ENCODE measurements at places on chromosomes 11 and 22.

DNA sequence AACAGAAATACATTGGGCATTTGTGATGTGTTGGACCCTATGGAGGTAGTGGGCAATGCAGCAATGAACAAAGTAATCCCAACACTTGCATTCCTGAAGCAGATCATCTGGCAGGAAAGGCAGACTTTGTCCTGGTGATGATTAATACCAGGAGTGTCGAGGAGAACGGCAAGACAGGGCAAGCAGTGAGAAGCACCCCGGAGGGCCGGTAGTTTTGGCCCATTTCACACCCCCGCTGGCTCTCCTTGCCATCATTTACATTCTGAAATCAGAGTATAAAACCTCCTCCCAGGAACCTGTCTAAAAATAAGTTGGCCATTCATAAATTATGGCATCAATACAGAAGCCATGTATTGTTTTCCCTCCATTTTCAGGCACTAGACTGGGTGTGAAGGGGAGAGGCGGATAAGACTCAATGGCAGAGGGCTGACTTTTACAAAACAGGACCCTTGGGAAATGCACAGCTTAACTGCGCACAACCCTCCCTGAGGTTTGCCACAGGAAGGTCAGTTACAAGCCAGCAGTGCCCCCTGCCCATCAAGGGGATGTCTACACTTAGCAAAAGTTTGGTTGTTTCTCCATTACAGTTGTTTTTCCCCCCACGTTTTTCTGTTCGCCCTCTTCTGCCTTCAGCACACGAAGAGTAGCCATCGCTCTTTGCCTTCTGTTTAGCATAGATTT lies 55.6 kb downstream of the OPCML start:
- no peak for DNase-seq

- DNase-seq, result no peak
These were observed 14.6 kb downstream of the ARHGEF17 start for GRCh38 chr11:73322382-73323306.

DNA sequence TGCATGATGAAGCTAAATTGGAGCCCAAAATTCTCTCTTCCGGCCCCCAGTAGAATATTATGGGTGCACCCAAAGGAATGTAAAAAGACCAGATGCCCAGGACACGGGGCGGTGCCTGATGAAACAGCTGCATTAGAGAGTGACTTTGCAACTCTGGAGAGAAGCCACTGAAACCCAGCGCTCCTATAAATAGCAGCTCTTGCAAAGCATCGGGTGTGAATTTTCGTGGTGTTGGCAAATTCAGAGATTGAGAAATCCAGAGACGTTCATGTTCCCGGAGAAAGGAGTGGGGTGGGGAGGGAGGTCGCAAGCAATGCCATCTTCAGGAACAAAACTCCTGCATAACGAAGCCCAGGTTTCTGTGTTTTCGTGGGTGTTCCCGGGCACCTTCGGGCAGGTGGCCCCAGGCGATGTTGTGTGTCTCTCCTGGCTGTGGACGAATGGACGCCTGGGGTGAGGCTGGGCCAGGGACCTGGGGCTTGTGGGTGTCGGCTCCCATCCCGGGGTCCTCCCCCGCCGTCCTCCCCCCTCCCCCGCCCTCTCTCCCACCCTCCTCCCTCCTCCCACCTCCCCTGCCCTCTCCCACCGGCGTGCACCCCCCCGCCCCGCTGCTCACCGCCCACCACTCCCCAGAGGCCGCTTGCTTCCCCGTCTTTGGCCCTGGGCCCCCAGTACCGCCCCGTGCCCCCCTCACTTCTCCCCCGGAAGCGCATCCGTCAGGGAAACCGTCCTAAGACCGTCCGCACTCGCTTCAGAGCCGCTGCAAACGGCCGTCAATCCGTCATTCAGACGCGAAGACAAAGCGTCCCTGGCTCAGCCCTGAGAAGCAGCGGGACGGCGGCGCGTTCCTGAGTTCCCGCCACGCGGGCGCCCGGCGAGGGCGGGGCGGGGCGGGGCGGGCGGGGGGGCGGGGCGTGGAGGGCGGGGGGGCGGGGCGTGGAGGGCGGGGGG lies 26.7 kb upstream of the TOLLIP start:
- DNase-seq, result no peak

DNA sequence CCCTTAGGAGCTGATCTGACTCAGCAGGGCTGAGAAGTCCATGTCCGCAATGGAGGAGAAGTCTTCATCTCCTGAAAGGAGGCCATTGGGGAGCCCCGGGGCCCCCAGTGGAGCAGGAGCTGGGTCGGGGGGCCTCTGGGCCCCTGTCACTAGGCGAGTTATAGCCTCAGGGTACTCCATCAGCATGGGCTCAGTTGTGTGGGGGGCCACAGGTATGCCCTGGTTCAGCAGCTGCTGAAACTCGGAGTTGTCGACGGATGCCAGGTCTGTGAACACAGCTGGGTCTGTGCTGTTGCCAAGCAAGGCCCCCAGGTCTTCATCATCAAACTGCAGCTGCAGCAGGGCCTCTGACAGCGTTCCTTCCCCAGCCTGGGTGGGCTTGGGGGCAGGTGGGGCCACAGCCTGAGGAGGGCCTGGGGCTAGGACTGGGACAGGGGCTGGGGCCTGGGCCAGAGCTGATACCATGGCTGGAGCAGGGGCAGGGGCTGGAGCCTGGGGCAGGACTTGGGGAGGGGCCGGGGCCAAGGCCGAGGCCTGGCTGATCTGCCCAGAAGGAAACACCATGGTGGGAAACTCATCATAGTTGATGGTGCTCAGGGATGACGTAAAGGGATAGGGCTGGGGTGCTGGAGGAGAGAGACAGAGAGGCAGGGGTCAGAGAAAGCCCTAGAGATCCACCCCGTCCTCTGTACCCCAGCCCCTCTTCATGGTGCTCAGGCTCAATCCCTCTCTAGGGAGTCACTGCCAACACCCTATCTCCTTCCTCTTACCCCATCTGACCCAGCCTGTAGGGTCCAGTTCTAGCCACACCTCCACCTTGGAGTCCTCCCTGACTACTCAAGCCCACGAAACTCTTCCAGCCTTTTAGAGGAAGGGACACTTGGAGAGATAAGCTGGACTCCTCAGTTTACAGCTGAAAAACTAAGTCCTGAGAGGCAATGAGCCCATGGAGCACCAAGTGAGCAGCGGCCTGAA lies 8.1 kb downstream of the RELA start:
- DNase-seq, result no peak

DNA sequence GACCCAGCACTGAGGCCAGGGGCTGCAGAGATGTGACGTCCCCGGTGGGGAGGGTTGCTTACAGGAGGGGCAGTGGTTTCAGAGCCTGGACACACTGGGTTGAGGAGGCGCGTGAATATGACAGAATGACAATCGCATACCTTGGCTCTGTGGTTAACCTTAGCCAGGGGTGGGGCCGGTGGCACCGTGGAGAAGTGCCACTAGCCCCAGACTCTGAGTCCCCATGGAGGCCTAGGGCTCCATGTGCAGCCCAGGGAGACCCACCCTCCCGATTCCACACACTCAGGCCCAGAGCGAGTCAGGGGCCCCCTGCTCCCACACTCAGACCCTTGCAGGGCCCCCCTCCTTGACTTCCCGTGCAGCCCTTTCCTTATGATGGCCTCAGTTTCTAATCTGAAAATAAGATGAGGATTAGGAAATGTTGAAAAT lies 3.6 kb upstream of the ACR start:
- no peak for DNase-seq

- peak; percentile 5 for DNase-seq
These were observed 72.1 kb upstream of the TCF20 start for GRCh38 chr22:42342426-42343120.

- DNase-seq, result no peak
These were observed 89.3 kb downstream of the NAT10 start for GRCh38 chr11:34194576-34195335.

DNA sequence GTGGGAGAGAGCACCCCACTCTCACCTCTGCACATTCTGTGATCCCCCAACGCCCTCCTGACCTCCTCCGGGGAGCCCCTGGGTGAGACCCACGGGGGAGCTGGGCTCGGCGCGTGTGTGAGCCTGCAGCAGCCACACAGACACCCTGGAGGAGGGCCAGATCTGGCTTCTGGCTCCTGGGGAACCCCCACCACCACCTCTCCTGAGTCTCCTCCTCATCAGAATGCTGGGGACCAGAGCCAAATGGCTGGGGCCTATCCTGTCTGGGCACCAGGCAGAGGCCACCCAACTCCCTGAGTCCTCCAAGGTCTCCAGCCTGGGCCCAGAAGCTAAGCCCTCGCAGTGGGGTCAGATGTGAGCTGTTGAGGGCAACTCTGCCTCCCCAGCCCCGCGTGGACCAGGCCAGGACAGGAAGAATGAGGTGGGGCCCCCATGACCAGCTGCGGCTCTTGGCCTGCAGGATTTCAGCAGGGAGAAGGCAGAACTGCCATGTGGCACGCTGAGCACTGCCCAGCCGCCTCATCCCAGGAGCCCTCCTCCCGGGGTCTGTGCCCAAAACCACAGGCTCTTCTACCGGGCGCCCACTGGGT lies 5.5 kb upstream of the PIM3 start:
- no peak for DNase-seq

DNA sequence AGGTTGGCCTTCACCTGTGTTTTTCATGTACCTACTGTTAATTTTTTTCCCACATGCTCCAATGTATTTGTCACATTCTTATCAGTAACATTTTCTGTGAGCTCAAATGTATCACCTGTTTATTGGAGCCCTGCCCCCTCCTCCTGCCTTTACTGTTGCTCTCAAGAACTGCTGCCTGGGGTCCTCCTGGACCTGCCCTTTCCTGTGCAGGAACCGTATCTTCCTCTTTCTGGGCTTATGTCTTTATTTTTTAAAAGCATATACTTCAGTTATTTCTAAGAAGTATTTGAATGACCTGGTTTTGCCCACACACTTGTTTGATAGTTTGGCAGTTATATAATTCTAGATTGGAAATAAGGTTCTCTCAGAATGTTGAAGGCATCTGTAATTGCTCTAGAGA lies 5.9 kb downstream of the FAM118B start:
- no peak for DNase-seq

DNA sequence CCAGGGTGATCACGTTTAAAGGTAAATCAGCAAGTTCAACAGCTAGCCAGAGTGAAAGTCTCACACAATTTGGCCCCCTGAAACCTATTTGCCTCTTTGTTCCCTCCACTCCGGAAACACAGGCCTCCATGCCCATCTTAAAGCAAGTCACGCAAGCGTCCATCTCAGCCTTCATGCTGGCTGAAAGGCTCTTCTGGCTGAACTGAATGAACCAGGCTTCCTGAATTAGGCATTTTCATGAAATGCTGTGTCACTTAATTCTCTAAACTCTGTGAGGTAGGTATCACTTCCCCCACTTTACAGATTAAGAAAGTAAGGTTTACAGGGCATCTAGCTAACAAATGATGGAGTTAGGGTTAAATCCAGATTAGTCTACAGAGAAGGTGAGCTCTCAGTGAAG lies 1.4 kb downstream of the SLC25A17 start:
- no peak for DNase-seq

DNA sequence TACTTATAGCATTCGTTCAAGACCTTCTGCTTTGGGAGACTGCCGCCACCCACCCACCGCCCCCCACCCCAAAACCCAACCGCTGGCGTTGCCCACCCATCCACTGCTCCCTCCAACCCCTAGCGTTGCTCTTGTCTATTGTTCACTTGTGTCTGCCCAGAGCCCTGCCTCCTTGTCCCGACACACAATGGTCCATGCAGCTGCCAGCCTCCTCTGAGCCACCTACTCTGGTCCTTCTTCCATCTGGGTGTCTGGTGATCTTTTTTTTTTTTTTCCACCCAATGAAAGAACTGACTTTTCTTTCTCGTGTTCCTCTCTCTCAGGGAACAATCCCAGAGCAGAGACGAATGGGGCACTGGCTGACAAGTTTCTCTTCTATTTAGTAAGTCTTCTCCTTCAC lies 256.0 kb upstream of the SESN3 start:
- no peak for DNase-seq

DNA sequence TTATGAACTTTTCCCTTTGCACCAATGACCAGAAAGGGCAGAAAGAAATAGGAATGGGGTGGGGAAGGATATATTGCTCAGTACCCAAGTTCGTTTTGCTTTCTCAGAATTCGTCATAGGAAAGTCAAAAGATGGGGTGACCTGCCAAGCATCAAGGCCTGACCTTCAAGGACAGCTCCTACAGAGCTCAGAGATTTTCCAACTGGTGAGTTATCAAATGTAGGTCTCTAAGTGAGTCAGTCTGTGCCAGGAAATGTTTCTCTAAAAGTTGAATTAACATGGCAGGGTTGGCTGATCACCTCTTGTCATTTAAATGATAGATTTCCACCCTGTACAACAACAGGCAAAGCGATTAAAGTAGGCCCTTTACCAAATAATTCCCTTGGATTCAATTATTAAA lies 307.2 kb downstream of the CADM1 start:
- no peak for DNase-seq

DNA sequence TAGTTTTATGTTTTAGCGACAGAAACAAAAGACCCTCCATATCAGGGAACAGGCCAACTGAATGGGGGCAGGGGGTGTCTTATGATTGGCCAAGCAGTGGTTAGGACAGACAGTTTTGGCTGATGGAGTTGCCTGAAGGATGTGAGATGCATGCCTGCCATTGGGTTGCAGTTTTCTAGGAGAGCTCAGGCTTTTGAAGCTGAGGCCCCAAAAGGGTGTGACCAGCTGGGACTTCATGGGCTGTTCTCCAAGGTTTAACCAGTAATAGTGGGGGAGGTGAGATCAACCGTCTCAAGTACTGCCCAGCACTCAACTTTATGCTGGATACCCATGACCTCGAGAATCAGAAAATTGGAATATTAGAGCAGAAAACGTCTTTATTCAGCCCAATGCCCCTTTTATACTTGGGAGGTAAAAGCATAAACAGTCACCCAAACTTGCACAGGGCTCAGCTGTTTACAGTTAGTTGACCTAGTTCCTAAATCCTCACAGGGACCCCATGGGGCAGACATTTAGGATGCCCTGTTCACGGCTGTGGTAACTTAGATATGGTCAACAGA lies 13.5 kb downstream of the DTX4 start:
- no peak for DNase-seq

DNA sequence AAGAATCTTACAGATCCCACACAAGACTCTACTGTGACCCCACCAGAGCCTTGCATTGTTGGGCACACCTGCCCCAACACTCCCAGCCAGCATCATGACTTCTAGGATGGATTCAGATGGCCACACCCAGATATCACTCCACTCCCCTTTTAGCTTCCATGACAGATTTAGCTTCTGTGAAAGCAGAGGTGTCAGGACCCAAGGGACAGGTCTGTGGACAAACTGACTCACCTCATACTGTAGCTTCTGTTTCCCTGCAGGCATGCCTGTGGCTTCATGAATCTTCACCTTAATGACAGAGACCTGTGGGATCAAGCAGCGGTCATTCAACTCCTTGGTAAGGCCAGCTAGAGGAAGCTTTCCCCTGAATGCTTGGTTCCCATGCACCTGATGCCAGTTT lies 8.5 kb upstream of the TBC1D10A start:
- DNase-seq, result no peak

GRCh38 chr22:43057641-43058040 lies 31.6 kb downstream of the TTLL1 start:
- DNase-seq, result no peak

DNA sequence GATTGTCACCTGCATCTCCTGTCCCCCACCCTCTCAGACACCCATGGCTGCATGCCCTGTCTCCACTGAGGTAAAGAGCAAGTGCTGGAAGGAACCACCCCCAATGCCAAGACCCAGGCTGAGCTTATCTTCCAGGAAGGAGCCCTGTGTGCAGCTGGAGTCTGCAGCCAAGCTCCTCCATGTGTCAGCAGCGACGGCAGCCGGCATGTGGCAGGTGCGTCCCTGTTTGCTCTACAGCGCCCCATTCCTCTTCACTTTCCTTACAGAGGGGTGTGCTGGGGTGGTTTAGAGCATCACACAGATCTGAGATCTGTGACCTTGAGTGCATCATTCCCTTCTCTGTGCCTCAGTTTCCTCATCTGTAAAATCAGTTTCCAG lies 7.7 kb upstream of the MN1 start:
- DNase-seq, result no peak
